ENCODE measurements at places on chromosomes 11 and 22.

DNA sequence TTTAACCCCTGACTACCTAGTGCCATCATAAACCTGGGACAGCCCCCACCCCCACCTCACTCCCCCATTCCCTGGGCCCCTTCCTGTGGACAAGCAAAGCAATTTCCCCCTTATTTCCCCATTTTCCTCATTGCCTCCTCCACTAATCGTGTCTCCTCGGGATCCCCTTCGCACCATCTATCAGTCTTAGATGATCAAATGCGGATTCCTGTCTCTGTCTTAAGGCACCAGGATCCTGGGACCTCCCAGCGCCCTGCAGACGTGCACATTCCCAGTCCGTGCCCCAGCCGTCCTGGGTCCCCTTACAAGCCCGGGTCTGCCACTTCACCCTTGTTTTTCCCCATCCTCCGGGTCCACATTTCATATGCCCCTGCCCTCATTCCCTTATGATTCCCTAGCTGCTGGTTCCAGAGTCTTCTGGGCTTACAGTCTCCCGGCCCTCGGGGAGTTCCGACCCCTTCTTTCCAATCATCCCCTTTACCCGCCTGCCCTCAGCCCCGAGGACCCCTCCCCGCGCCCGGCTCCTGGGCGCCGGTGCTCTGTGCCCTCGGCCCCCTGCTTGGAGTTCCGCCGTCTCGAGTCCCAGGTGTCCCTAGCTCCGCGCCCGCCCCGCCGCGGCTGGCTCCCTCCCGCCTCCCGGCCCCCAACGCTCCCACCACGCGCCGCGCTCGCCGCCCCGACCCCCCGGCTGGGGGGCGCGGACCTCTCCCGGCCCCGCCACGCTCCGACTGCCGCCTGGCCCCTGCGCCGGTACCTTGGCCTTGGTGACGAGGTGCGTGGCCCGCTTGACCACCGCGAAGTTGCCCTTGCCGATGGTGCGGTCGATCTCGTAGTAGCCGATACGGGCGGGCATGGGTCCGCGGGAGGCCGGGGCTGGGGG is 599 bp downstream of the SIK3 start:
- no peak for DNase-seq

GRCh38 chr11:116707746-116708145 is 65.0 kb downstream of the BUD13 start:
- DNase-seq: no peak

GRCh38 chr11:9001736-9002135 is 2.1 kb downstream of the NRIP3 start:
- peak; percentile 85 for DNase-seq

DNA sequence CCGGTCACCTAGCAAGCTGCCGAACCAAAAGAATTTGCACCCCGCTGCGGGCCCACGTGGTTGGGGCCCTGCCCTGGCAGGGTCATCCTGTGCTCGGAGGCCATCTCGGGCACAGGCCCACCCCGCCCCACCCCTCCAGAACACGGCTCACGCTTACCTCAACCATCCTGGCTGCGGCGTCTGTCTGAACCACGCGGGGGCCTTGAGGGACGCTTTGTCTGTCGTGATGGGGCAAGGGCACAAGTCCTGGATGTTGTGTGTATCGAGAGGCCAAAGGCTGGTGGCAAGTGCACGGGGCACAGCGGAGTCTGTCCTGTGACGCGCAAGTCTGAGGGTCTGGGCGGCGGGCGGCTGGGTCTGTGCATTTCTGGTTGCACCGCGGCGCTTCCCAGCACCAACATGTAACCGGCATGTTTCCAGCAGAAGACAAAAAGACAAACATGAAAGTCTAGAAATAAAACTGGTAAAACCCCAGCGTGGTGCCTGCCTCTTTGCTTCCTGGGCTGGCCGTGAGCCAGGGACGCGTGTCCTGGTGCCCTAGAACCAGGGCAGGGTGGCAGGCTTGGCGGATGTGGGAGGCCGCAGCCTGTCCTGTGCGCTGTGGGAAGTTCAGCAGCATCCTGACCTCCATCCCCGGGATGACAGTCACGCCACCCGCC is 13.2 kb downstream of the CCND1 start:
- no peak for DNase-seq

DNA sequence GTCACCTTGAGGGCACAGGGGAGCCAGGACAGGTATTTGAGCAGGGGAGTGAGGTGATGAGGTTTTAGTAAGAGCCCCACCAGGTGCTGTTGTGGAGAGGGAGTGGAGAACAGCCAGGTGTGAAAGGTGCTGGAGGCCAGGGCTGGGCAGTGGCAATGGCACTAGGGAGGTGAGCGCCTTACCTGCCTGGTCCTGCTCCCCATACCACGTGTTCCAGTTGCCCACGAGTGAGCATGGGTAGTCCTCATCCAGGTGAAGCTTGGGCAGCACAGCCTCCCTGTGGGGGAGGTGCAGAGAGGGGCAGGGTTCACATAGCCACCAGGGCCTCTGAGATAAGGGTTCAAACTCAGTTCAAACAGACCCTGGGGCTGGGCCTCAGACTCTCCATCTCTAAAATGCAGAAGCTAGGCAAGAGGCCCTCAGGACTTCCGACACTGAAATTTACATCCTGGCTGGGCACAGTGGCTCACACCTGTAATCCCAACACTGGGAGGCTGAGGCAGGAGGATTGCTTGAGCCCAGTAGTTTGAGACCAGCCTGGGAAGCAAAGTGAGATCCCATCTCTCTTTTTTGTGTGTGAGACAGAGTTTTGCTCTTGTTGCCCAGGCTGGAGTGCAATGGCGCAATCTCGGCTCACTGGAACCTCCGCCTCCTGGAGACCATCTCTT is 11.8 kb downstream of the NIPSNAP1 start:
- no peak for DNase-seq

DNA sequence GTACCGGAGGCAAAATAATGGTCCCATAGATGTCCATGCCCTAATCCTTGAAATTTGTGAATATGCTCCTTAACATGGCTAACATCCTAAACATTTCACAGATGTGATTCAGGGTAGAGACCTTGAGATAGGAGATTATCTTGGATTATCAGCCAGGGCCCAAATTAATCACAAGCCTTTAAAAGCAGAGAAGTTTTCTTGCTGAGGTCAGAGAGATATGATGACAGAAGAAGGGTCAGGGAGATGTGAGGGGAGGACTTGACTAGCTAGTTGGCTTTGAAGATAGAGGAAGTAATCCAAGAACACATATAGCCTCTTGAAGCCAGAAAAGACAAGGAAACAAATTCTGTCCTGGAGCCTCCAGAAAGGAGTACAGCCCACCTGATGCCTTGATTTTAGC is 19.1 kb upstream of the FDX1 start:
- DNase-seq: no peak

DNA sequence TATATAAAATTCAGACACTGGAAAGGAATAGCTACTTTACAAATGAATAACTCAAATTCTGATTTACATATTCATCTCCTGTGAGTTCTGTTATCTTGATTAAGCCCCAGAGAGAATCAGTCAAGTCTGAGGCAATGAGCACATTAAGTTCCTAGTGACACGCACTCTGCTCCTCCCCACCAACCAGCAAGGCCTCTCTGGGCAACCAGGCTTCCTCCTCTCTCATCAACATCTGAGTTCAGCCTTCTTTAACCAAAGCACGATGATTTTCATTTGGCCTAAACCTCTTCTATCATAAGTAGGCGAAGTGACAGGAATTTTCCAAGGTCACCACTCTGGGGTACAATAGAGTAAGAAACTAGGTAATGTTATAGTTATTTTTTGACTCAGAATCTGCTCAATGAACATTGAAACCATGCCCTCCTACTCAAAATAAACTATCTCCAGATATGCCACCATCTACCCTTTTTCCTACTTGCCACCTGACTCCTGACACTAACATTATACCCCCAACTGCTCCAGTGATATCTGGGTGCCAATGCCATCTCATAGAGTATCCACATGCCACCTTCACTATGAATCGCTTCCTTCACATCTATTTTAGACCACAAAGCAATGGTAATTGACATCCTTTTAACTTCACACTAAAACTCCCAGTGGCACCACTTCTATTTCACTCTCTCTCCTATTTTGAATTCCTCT is 114.8 kb downstream of the FAM76B start:
- no peak for DNase-seq

DNA sequence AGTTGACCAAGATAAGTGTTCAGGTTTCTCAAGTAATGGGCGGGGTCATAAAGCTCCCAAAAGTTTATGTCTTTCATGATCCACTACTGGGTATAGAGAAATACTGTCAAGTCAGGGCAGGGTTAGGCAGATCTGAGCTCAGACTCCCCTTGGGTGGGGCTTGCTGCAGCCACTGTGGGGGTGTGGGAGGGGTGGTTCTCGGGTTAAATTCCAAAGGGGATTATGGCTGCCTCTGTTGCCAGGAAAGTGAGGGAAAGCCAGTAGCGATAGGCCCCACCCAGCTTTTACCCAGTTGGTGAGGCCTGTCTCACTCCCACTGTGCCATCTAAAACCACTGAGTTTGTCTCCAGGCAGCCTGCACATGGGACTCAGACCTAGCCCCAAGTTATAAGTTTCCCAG is 37.8 kb downstream of the DLG2 start:
- no peak for DNase-seq

DNA sequence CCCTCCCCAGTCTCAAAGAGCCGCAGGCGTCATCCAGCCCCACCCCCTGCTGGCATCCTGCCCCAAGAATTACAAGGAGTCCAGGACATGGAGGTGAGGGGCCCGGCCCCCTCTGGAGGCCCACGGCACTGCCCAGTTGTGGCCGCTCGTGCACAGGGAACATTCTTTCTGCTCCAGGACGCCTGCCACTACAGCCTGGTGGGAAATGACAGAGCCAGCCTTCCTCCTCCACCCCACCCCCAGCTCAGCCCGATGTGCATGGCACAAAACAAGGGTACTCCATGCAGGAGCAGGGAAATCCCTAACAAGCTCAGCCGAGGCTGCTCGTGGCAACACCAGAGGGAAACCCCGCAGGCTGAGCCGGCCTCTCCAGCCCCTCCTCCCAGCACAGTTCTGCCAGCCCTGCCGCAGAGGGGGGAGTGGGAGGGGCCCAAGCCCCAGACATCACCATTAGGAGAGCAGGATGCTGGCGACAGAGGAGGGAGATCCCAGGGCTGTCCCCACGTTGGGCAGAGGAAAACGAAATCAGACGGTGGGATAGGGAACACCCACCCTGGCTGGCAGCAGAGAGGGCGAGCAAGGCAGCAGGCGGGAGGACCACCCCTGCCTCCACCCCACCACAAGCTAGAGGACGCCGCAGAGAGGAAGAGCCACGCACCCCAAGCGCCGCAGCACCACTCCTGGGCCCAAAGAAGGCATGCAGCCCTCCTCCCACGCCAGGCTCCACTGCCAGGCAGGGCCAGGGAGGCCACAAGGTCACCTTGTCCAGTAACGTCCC is 10.0 kb downstream of the IGSF9B start:
- no peak for DNase-seq

GRCh38 chr11:128860571-128861361 is 6.3 kb downstream of the KCNJ1 start:
- peak; percentile 63 for DNase-seq

DNA sequence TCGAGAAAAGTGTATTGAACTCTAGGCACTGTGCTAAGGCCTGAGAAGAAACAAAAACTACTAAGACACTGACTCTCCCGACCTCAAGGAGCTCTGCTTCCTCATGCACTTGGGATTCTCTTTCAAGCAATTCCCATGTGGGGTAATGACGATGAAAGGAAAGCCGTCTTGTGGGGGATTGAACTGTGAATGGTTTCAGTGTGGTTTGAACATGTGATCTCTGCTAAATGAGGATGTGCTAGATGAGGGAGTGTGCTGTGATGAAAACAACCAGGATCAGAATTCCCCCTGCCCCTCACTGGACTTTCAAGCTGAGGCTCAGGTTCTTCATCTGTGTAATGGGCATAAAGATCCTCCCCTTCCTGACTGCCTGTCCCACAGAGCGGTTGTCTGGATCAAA is 74.9 kb downstream of the DEPDC5 start:
- DNase-seq: peak; percentile 74

DNA sequence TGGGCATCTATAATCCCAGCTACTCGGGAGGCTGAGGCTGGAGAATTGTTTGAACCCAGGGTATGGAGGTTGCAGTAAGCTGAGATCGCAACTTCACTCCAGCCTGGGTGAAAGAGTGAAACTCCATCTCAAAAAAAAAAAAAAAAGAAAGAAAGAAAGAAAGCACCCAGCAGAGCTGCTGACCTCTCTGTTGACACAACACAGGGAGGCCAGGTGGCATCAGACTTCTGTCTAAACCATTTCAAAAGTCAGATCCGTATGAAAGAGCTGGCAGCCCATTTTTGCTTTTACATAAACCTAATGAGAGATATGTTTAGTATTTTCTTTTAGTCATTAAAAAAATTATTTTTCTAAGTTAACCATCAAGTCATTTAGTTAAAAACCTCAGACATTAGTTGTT is 64.4 kb upstream of the RRM1 start:
- no peak for DNase-seq

GRCh38 chr11:64004590-64004984 is 18.3 kb downstream of the OTUB1 start:
- no peak for DNase-seq

DNA sequence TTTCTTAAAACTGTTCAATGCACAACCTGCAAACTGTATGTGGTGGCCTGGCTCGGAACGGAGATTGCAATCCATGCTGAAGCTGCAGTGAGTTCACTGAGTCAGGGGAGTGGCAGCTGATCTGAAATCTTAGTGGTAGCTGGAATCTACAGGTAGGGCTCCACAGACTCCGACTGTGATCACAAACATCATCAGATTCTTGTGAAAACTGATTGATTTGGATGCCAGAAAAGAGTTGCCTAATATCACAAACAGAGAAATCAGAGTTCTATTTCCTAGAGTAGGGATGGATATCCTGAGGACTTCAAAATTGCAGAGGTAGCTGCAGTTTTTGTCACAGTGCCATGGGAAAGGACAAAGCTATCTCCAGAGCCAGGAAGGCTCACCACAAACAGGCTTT is 57.5 kb upstream of the SC5D start:
- DNase-seq: no peak

DNA sequence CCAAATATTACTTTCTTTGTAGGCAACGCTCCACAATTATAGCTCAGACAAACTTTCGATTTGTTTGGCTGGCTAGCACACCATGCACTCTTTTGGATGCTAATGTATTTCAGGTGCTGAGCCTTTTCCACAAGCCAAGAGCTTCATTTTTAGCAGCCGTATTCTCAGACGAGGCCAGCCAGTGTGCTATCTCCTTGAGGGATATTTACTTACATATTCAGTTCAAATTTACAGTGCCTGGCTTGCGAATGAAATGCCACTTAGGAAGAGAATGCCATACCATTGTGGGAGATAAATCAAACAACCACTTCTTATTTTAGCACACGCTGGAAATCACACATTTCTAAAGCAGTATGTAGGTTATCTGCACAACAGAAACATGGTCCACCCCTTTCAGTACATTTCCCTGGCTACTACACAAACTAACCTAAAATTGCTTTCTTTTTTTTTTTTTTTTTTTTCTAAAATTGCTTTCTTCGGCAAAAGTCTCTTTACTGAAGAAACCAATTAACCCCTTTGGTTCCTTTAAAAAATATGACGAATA is 236.9 kb downstream of the CADM1 start:
- DNase-seq: no peak
